ENCODE measurements at places on chromosomes 4 and X.

GRCh38 chr4:163955288-163955687, 460.8 kb downstream of the TMA16 start:
- no peak for DNase-seq

GRCh38 chr4:87981486-87981885, 6.0 kb downstream of the SPP1 start:
- DNase-seq: no peak

DNA sequence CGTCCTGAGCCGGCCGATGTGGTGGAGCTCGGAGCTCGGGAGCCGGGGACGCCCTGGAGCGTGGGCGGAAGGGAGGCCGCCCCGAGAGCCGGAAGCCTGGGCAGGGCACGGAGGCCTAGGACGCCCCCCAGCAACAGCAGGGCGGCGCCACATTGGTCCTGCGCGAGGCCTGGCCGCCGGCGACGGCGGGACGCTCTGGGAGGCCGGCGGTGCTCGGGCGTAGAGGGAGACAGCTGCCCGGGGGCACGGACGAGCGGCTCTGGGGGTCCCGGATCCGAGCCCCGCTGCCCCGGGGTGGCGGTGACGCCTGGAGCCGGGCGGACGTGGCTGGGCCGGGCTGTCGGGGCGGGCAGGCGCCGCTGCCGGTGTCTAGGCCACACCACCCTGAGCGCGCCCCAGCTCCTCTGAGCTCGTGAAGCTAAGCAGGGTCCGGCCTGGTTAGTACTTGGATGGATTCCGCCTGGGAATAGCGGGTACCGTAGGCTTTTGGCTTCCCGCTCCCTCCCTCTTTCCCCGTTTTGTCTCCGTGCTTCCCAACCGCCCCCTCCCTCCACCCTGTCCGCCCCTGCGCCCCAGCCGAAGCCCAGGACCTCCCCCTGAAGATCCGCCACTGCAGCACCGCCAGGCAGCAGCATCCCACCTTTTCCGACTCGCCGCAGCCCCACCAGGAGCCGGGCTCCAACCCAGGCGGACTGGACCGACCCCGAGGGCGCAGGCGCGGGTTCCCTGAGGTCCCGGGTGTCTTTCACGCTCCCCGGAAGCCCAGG, 12.1 kb downstream of the FRG2 start:
- no peak for DNase-seq

- DNase-seq: peak; percentile 33
Observed at GRCh38 chrX:49915361-49916222, 6.8 kb upstream of the CLCN5 start.

GRCh38 chr4:139454111-139455045, at the start of gene RAB33B:
TSS of gene RAB33B (plus strand) at chr4:139454121. CDS start at chr4:139454196, 75 bp downstream.
- DNase-seq: peak; percentile 4

DNA sequence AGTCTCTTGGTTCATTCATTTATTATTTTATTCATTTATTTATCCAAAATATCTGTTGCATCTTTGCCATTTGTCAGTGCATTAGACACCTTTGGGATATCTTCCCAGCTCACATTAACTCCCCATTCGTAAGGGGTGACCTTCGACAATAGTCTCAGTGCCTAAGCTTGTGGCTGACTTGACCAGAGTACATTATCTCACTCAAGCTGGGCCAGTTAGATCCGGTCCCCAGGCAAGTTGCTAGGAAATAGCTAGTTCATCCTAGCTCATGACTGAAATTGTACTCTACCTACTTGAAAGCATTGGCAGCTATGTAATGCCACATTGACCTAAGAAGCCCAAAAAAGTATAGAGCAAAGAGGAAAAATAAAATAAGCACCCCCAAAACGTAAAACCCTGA, 165.3 kb downstream of the FBXO8 start:
- DNase-seq: no peak

- no peak for DNase-seq
Observed at GRCh38 chrX:112852851-112853250, 12.2 kb upstream of the AMOT start.

DNA sequence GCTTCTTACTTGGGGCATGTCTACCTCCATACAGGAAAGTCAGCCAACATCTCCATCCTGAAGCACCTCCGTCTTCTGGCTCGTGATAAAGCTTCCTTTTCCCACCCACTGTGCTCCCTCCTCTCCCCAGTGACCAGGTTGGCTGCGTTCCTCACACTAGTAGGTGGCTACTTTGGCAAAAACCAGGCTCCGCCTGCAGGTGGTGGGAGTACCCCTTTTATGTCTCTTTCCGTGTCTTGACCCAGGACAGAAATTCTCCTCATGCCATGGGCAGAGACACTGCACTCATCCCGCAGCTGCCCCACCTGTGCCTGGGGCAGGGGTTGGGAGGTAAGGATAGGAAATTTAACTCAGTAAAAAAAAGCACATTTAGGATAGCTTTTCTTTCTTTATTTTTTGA, 50.9 kb downstream of the ENPP6 start:
- no peak for DNase-seq

DNA sequence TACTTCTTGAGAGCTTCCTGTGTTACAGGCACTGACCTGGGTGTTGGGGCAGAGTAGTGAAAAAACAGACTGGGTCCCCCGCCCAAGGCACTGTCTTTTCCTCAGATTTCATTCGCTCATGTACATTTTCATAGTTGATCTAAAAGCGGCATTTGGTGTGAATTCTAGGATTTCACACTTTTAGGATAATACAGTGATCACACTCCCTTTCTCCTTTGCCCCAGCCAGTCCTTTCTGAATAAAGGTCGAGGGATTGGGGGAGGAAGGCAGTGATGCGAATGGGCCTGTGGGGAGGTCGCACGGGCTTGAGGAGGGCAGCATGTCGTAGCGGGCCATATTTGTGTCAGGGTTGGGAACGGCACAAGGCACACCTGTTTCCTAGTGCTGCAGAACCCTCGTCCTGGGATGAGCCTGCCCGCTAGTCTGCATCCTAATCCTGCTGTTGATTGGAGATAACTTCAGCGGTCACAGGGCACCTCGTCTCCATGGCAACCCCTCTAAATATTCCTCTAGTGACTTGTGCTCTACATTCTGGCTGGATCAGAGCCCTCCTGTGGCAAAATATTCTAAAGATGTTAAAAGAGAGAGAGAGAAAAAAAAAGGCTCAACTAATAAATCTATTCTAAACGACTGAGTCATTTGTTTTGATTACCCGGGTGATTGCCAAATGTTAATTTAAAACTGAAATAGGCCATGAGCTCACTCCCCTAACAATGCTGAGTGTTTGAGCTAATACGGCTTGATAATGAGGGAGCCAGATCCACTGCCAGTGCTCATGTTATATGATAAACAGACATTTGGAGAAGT, 21.8 kb downstream of the FHL1 start:
- no peak for DNase-seq

- DNase-seq: no peak
Observed at GRCh38 chrX:49977319-49978090, 55.1 kb downstream of the CLCN5 start.

GRCh38 chrX:106284431-106285025, 116.4 kb downstream of the PWWP3B start:
- no peak for DNase-seq

DNA sequence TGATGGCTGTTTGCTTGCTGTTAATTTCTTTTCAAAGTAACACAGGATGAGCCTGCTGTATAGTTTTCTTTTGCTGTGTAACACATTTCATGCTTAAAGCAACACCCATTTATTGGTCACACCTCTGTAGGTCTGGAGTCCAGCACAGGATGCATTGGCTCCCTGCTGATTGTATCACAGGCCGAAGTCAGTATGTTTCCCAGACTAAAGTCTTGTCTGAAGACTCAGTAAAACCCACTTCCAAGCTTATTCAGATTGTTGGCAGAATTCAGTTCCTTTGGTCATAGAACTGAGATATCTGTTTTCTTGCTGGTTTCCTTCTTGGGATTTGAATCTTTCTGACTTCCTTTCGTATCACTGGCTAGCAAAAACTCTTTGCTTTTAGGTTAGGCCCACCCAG, 54.3 kb downstream of the LRP2BP start:
- DNase-seq: no peak

DNA sequence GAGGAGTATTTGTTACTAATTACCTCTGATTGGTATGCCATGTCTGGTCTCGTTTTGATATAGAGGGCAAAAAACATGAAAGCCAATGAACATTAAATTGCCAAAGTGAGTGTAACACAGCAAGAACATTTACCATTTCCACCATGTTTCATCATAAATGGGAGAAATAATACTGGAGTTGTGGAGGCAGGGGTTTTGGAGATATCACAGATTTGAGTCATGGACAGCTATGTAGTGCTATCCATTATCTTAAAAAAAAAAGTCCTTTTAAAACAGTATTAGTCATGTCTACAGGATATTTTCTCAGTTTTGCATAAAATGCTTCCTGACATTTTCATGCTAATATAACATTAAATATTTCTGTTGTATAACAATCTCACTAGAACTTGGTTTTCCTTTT, 301.2 kb downstream of the IL1RAPL1 start:
- no peak for DNase-seq

DNA sequence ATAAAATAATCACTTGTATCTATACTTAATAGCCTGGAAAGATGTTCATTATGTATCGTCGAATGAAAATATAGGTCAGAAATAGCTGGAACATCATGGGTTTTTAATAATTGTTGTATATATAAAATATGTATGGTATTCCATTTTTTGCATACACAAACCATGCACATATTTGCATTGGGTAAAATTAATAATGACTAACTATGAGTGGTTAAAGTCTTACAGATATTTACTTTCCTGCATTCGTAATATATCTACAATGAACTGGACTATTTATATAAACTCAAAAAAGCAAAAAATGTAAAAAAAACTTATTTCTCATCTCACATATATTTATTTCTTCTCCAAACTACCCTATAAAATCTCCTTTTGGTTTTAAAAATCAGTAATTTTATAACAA, 46.0 kb downstream of the CYLC1 start:
- no peak for DNase-seq

DNA sequence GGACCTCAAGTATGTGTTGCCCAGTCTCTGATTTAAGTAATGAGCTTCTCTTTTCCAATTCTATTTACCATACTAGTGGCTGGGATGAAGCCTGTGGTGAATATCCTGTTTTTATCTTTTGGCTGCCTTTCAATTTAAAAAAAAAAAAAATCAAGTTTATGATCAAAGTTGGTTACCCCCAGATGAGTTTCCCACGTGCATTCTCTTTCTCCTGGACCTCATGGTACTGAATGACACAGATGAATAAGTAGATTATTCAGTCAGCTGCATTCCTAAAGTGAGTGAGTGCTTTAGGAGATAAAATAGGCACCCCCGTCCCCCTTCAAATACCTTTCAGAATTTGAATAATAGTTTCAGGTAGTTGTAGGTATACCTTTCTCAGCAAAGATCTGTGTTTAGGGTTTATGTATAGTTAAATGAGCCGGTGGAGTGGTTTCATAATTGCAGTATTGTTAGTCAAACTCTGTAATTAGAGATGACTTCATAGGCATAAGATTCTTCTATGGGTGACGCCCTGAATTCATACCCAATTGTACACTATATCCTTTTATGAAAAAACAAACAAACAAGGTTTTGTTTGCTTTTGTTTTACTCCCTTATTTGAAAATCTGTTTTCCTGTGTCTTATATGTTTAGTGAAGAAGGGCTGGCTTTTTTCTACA, 41.9 kb downstream of the PLS3 start:
- DNase-seq: no peak

DNA sequence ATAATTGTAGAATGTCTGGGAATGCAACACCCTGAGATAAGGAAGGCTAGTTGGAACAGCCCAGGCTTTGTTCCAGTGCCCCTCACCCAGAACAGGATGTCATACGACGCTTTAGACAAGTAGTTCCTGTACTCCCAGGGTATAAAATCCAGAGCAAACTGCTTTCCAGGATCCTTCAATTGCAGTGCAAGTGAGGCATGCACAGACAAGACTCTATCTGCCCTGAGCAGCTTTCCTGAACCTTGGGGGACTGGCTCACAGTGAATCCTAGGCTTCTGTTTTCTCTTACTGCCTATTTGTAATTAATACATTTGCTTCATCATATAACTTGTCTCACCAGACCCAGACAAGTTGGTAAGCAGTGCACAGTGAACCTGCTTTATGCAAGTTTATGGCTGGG, 48.4 kb upstream of the IL9R start:
- no peak for DNase-seq
